ENCODE measurements at places on chromosomes 12 and 14. TPM values are rescaled to one million over a fixed set of nuclear protein-coding genes. Genes with fewer than 3 reads are reported as not detected.
A peak's percentile ranks its signal among the peaks of the same experiment; 100 is the strongest.

The COL2A1 gene
- not detected for total RNA-seq

The AKAP3 gene
- total RNA-seq, result 2.6 TPM

The TDRD9 gene
- total RNA-seq, result 0.60 TPM

The CFAP251 gene
- total RNA-seq, result 0.52 TPM

The PPP4R3A gene
- total RNA-seq, result 134 TPM

The KRT83 gene
- not detected for total RNA-seq

The ALX1 gene
- not detected for total RNA-seq

The CLMN gene
- 0.42 TPM for total RNA-seq

The LAG3 gene
- total RNA-seq, result 12.0 TPM

The PLXNC1 gene
- 27.4 TPM for total RNA-seq

DNA sequence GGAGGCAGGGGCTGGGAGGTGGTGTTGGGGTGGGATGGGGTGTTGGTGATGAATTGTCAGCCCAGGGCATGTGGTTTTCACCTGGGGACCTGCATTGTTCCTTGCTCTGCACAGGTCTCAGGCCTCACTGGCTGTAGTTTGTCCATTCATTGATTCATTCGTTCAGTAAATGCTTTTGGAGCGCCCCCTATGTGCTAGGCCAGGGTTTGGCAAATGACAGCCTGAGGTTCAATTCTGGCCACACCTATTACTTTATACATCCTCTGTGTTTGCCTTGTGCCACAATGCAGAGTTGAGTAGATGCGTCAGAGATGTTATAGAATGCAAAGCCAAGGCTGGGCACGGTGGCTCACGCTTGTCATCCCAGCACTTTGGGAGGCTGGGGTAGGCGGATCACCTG lies 4.7 kb downstream of the ADCK1 start:
- H3K4me3 ChIP-seq, result no peak overlapping the region
- no peaks in the 10 kb centered on the region for H3K36me3 ChIP-seq
- H3K27me3 ChIP-seq, result no peaks in the 10 kb centered on the region
- H3K4me1 ChIP-seq, result peaks cover 21% of the 10 kb centered on the region
- H3K27ac ChIP-seq, result no peak overlapping the region

GRCh38 chr12:118175823-118176447 lies 40.0 kb downstream of the PEBP1 start:
- H3K4me1 ChIP-seq, result no peaks in the 10 kb centered on the region
- DNase-seq, result no peak

GRCh38 chr12:104352106-104352713 lies 48.7 kb downstream of the EID3 start:
- DNase-seq, result no peak
- H3K27ac ChIP-seq, result no peak overlapping the region
- no peaks in the 10 kb centered on the region for H3K4me1 ChIP-seq
- no peaks in the 10 kb centered on the region for H3K27me3 ChIP-seq
- H3K4me3 ChIP-seq, result no peak overlapping the region
- H3K36me3 ChIP-seq, result peaks cover 22% of the 10 kb centered on the region

DNA sequence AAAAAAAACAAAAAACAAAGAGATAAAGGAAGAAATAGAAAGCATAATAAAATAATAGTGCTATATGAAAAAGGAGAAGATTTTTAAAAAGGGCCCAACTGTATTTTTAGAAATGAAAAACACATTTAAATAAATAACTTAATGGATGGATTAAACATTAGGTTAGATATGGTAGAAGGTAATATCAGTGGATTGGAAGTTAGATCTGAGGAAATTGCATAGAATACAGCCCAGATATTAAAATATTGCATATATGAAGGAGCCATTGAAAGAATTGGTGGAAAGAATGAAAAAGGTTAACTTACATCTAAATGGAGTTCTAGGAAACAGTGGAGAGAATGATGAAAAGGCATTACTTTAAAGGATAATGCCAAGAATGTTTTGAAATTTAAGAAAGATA lies 27.8 kb downstream of the CACNA1C start:
- H3K36me3 ChIP-seq, result no peaks in the 10 kb centered on the region
- H3K4me3 ChIP-seq, result no peak overlapping the region
- H3K27me3 ChIP-seq, result peaks cover 5% of the 10 kb centered on the region
- no peak for DNase-seq
- H3K27ac ChIP-seq, result no peak overlapping the region

- no peak overlapping the region for H3K4me3 ChIP-seq
- DNase-seq, result no peak
- no peaks in the 10 kb centered on the region for H3K27me3 ChIP-seq
- no peaks in the 10 kb centered on the region for H3K4me1 ChIP-seq
- no peaks in the 10 kb centered on the region for H3K36me3 ChIP-seq
Measured at GRCh38 chr14:90536092-90536491, 139.3 kb downstream of the CALM1 start.

DNA sequence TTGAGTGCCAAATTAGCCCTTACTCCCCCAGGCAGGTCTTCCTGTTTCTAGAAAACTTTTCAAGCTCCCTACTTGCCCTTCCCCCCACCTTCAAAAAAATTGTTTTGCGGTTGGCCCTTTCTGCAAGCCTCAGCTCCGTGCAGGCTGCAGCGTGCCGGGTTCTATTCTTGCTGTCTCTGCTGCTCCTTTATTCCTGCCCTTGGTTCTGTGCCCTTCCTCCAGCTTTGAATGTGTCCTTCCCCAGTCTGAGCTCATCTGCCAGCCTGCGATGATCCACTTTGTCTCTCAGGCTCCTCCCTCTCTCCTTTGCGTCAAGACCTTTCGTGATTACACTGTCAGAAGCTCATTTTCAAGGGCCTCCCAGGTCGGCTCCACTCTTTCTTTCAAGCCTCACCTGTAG lies 98.6 kb downstream of the IRF2BPL start:
- H3K4me3 ChIP-seq, result peak overlapping the region; percentile 52
- peak; percentile 88 for DNase-seq
- peak overlapping the region; percentile 91 for H3K27ac ChIP-seq
- H3K4me1 ChIP-seq, result peaks cover 85% of the 10 kb centered on the region

DNA sequence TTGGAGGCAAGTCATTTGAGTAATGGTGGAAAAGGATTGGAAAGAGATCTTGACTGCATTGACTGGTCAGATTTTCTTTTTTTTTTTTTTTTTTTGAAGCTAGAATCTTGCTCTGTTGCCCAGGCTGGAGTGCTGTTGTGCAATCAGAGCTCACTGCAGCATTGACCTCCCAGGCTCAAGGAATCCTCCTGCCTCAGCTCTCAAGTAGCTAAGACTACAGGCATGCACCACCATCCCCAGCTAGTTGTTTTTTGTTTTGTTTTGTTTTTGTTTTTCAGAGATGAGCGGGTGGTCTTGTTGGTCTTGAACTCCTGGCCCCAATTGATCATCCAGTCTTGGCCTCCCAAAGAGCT lies 30.9 kb upstream of the FAM222A start:
- H3K27ac ChIP-seq, result no peak overlapping the region
- H3K4me1 ChIP-seq, result no peaks in the 10 kb centered on the region

DNA sequence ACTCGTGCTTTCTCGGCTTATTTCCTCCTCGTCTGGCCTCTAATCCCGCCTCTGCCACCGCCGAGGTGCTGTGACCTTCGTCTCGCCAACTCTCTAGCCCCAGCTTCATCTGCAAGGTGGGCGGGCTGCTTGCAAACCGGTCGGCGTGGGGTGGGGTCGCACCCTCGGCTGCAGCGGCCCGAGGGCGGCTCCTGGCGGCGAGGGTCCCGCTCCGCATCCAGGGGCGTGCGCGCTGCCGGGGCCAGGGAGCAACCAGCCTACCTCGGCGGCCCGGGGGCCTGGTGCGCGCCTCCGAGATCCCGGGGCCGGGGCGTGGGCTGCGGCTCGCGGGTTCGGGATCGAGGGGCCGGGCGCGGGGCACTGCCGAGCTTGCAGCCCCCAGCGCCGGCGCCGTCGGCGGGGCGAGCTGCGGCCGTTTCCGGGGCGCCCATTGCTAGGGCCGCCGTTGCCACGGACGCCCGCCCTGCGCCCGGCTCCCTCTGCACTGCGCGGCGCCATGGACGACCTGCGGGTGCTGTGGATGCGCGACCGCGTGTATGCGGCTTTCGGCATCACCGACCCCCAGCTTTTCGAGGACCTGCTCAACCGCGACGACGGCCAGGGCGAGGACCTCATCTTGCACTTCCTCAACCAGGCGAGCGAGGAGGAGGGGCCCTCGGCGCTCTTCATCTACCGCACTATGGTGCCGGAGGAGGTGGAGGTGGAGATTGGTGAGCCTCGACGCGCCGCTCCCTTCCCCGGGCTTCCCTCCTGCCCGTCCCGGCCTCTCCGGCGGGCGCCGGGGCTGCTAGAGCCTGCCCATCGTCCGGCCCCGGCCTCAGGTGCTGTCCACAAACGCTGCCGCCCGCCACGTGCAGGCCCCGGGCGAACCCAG lies at the start of gene DNAH10:
DNAH10 (plus strand) TSS at position 461 of the 874 bp plus-strand sequence; CDS start at position 497, 36 bp downstream.
- H3K27me3 ChIP-seq, result peaks cover 2% of the 10 kb centered on the region
- H3K27ac ChIP-seq, result no peak within 1 kb of the TSS
- peak; percentile 45 for DNase-seq
- H3K36me3 ChIP-seq, result peaks cover 7% of the 10 kb centered on the region
- H3K4me1 ChIP-seq, result peaks cover 9% of the 10 kb centered on the region

DNA sequence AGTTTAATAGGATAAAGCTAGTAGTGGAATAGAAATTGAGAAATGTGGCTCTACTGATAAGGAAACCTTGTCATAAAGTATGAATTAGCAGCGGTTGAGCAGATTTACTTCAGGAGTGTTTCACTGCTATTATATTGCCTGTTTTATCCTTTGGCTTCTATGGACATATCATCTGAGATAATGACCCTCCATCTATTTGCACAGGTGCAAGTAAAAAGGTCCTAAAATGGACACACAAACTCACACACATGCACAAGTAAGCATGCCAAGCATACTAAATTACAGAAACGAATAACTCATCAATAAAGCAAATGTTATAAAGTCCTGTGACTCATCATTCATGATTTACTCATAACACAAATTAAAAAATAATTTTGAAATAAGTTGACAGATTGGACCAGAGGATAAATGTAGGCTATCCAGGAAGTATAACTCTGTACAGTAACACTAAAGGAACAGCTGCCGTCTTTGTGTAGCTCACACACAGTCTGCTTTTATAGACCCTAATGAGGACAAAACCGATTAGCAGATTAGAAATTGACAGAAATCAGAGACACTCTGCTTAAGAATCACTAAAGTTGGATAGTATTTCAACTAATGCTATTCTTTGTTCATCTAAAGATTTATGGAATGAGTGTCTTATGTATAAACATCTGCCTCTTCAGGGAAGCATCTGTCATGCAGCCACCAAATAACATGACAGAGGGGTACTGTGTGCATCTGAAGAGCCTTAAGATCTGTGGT lies 73.9 kb downstream of the SYT1 start:
- no peaks in the 10 kb centered on the region for H3K4me1 ChIP-seq
- H3K27me3 ChIP-seq, result no peaks in the 10 kb centered on the region

- H3K4me1 ChIP-seq, result peaks cover 10% of the 10 kb centered on the region
- DNase-seq, result no peak
- H3K36me3 ChIP-seq, result peaks cover 53% of the 10 kb centered on the region
- no peak overlapping the region for H3K4me3 ChIP-seq
- H3K27ac ChIP-seq, result no peak overlapping the region
- H3K27me3 ChIP-seq, result no peaks in the 10 kb centered on the region
Measured at GRCh38 chr14:89563471-89563870, 146.4 kb upstream of the FOXN3 start.

GRCh38 chr14:69882116-69882864 lies 3.1 kb downstream of the SMOC1 start:
- H3K27me3 ChIP-seq, result peaks cover 64% of the 10 kb centered on the region
- peaks cover 2% of the 10 kb centered on the region for H3K4me1 ChIP-seq
- no peak for DNase-seq
- H3K4me3 ChIP-seq, result no peak overlapping the region

DNA sequence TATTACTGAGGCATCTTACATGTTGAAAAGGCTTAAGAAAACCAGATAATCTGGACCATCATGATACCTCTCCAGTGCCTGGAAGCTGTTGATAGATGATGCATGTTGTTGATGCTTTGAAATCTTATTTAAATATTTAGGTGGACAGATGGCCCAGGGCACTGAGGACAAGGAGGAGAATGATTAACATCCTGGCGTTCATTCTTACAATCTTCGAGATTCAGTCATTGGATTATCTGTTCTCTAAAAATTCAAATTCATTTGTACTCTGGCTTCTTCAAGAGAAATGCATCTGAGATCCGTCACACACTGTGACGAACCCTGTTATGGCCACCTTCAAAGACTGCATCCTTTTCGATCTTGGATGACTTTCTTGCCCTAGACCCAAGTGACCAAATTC lies 121.3 kb upstream of the IGF1 start:
- no peak for DNase-seq
- no peaks in the 10 kb centered on the region for H3K4me1 ChIP-seq
- no peaks in the 10 kb centered on the region for H3K27me3 ChIP-seq
- H3K4me3 ChIP-seq, result no peak overlapping the region
- H3K36me3 ChIP-seq, result no peaks in the 10 kb centered on the region

DNA sequence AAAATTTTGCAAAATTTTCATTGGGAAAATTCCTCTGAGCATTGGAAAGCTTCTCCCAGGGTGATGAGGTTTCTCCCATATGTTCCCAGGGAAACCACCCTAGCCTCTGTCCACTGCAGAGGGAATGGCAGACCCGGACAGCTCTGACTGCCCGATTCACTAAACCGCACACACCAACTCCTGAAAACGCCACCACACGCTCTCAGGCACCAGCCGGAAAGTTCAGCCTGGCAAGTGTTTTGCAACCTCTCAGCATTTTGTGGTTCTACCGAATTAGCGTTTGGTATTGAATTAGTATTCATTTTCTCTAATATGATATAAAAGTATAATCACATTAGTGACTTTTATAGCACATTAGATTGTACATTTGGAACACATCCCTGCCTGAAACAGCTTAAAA lies 213.4 kb downstream of the PHETA1 start:
- no peak overlapping the region for H3K4me3 ChIP-seq
- no peaks in the 10 kb centered on the region for H3K36me3 ChIP-seq
- DNase-seq, result no peak
- H3K27me3 ChIP-seq, result no peaks in the 10 kb centered on the region
- H3K27ac ChIP-seq, result no peak overlapping the region
- no peaks in the 10 kb centered on the region for H3K4me1 ChIP-seq

DNA sequence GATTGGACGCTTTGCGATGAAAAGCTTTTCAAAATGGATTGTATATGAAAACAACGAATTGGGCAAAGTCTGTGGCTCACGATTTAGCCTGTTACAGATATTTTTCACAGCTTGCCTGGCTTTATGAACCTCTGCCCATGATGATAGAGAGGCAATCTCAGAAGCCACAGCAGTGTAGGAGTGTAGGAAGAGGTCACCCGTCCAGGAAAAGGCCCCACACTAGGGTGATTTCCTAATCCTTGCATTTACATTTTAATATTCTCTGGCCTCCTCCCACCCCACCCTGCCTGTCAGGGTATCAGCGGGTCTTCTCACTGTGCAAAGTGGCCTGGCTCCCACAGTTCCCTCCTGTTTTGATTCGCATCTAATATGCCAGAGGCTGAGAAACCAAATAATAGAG lies 81.8 kb upstream of the FOXN3 start:
- H3K27ac ChIP-seq, result no peak overlapping the region
- no peak overlapping the region for H3K4me3 ChIP-seq
- peaks cover 21% of the 10 kb centered on the region for H3K36me3 ChIP-seq
- H3K27me3 ChIP-seq, result no peaks in the 10 kb centered on the region
- no peak for DNase-seq

- no peaks in the 10 kb centered on the region for H3K27me3 ChIP-seq
- DNase-seq, result no peak
- H3K4me1 ChIP-seq, result peaks cover 10% of the 10 kb centered on the region
- H3K4me3 ChIP-seq, result no peak overlapping the region
- H3K27ac ChIP-seq, result no peak overlapping the region
- peaks cover 6% of the 10 kb centered on the region for H3K36me3 ChIP-seq
Measured at GRCh38 chr14:105261781-105262180, 13.4 kb downstream of the BTBD6 start.

All from activated CD4-positive, alpha-beta T cell treated with anti-CD3 and anti-CD28 coated beads, Interleukin-2, amount 10 ng/mL, durations not matched to agents 7 days and 5 days (primary cell).